ENCODE measurements at places on chromosomes 11 and 22. TPM values are rescaled to one million over a fixed set of nuclear protein-coding genes. Genes with fewer than 3 reads are reported as not detected.

OR6A2 gene
- 0.06 TPM for total RNA-seq

TRIM51 gene
- not detected for total RNA-seq

MIOX gene
- not detected for total RNA-seq

RIMBP3B gene
- total RNA-seq = not detected

SCGB2A2 gene
- total RNA-seq = not detected

CCND1 gene
- 934 TPM for total RNA-seq

DDIAS gene
- total RNA-seq = 25.4 TPM

AQP11 gene
- 2.2 TPM for total RNA-seq

All from PC-3 (cell line).